ENCODE measurements at places on chromosomes 13 and 19. TPM values are rescaled to one million over a fixed set of nuclear protein-coding genes. Genes with fewer than 3 reads are reported as not detected.

Gene KLK10
- 1.0 TPM for total RNA-seq

GRCh38 chr13:94658926-94659597 is 53.3 kb downstream of the SOX21 start:
- peak; percentile 42 for DNase-seq

GRCh38 chr19:9711815-9712214 is 36.9 kb upstream of the ZNF562 start:
- no peak for DNase-seq

DNA sequence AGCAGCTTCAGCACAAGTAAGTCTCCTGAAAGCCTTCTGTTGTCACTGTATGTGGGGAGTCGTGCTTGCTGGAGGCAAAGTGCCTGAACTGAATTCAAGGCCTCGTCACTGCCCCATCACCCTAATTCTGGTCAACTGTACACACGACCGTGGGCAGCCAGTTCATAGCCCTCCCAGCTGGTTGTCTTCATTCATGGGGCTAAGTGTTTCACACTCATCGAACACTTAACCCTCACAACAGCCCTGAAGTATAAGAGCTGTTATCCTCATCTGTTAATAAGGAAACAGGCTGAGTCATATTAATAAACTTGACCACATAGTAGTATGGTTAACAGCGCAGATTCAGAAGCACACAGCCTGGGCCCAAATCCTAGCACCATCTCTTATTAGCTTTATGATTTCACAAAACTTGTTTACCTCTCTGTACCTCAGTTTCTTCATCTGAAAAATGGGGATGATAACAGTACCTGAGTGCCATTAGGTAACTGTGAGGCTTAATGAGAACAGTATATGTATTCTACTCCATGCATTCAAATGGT is 66.7 kb downstream of the CDADC1 start:
- DNase-seq = no peak

DNA sequence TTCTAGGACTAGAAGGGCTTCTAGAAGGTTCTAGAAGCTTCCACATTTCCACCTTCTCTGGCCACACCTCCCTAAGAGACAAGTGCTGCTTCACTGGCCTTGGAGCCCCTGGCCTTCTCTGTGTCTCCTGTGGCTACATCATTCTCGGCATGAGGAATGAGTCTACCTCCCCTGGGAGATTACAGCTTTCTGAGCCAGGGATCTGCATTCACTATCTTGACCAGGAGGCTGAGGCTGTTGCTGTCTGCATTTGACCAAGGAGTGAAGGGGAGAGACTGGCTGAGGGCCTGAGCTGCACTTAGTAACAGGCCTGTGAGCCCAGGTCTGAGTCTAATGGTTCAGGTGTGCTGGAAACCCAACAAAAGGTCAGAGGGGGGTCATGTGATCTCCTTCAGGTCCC is 5.3 kb downstream of the CPAMD8 start:
- DNase-seq = no peak
